ENCODE measurements at places on chromosomes 12 and 14.

DNA sequence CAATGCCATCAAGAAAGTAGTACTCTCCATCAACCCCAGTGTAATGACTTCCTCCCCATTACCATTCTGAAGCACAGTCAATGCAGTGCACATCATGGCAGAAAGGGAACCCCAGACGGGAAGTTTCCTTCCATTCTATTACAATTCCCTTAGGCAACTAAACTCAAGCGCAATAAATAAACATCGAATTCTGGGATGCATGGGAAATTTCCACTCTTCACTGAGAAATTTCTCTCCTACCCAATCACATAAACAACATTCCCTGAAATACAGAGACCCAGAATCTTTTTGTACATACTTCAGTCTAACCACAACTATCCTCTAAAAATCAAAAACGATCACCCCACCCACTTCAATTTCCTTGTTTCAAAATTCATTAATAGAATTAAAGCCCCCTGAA lies 20.0 kb downstream of the SARNP start:
- no peak for DNase-seq

DNA sequence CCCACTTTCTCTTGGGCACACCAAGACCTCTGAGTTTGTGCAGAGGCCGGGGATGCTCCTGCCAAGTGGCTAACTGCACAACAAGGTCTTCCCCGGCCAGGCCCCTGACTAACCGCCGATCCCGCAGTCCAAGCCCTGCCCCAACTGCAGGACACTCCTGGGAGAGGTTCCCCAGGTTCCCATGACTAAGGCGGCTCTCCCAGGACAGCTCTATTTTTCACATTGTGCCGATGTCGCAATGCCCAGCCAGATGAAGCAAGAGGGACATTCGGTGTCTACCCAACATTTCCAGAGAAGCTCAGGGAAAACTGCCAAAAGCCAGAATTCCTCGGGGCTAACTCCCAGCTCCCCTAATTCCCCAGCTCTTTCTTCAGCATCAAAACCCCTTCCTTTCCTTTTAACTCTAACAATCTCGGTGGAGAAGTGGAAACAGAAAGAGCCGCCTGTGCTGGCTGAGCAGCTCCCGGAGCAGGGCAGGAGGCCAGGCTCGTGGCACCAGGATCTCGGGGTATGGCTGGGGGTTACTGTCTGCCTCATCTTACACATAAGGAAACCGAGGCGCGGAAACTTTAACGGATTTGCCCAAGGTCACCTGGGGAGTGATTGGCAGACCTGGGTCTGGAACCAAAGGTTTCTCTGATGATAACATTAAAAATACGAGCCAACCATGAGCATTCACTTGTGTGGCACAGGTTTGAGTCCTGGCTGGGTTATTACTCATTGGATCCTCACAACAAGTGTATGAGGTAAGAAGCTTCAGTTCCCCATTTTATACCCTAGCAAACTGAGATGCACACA lies 318.2 kb downstream of the BCL11B start:
- DNase-seq, result peak; percentile 92

DNA sequence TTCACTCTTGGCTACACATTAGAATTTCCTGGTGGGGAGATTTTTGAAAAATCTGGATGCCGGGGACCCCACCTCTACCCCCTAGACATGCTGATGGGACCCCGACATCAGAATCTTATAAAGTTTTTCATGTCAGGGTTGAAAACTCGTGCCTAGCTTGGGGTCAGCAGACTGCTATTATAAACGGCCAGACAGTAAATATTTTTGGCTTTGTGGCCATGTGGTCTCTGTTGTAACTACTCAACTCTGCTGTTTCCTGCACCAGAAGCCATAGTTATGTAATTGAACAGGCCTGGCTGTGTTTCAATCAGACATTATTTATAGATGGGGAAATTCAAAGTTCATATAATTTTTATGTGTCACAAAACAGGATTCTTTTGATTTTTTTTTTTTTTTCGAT lies 41.6 kb downstream of the ACACB start:
- DNase-seq, result no peak

DNA sequence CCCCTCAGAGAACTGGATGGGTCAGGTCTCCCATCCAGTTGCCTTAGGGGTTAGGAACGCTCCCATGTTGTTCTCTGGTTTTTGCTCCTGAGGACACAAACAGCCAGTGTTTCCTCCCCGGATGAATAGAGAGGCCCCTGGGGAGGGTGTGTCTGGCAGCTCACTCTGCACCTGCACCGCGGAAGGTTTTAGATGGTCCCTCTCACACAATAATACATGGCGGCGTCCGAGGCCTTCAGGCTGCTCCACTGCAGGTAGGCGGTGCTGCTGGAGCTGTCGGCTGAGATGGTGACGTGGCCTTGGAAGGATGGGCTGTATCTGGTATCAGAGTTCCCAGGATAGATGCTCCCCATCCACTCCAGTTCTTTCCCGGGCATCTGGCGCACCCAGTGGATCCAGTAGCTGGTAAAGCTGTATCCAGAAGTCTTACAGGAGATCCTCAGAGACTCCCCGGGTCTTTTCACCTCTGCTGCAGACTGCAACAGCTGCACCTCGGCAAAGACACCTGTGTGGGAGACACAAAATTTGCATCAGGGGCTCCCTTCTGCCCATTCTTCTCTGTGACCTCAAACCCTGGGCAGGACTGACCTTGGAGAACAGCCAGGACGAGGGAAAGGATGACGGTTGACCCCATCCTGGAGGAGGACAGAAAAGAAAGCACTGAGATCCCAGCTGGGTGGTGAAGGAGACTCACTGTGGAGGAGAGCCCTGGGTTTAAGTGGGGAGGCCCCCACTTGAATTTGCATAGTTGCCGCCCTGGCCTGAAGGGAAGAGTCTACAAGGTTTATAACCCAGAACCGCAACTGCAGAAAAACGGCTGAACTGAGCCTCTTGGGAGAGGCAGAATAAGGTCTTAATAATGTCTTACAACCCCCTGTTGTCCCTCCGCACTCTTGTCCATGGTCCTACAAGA lies 1324.8 kb downstream of the TMEM121 start:
- no peak for DNase-seq

GRCh38 chr14:77641534-77642341 lies 25.3 kb upstream of the SPTLC2 start:
- peak; percentile 65 for DNase-seq
